ENCODE measurements at places on chromosomes 4 and X. TPM values are rescaled to one million over a fixed set of nuclear protein-coding genes. Genes with fewer than 3 reads are reported as not detected.

Gene NIPAL1
- 13.1 TPM for total RNA-seq

Gene DDX53
- total RNA-seq: not detected

Gene CCDC158
- total RNA-seq: 0.09 TPM

Gene ZNF185
- total RNA-seq: 11.3 TPM

Gene ARAP2
- 6.3 TPM for total RNA-seq

Gene POLR2B
- 108 TPM for total RNA-seq

Gene KIAA1210
- not detected for total RNA-seq

Gene LRCH2
- total RNA-seq: 6.6 TPM

- no peaks in the 10 kb centered on the region for H3K27me3 ChIP-seq
- no peak for DNase-seq
- no peaks in the 10 kb centered on the region for H3K36me3 ChIP-seq
- H3K4me1 ChIP-seq: no peaks in the 10 kb centered on the region
- no peak overlapping the region for H3K27ac ChIP-seq
- no peak overlapping the region for H3K4me3 ChIP-seq
Observed at GRCh38 chr4:8560265-8561047, 19.7 kb upstream of the GPR78 start.

- no peaks in the 10 kb centered on the region for H3K4me1 ChIP-seq
- no peak overlapping the region for H3K27ac ChIP-seq
- no peaks in the 10 kb centered on the region for H3K36me3 ChIP-seq
- no peaks in the 10 kb centered on the region for H3K27me3 ChIP-seq
- DNase-seq: no peak
Observed at GRCh38 chr4:40000711-40001110, 23.0 kb upstream of the PDS5A start.

GRCh38 chrX:12447448-12448064, 309.3 kb downstream of the FRMPD4 start:
- peaks cover 3% of the 10 kb centered on the region for H3K36me3 ChIP-seq
- H3K4me1 ChIP-seq: no peaks in the 10 kb centered on the region
- no peaks in the 10 kb centered on the region for H3K27me3 ChIP-seq
- H3K4me3 ChIP-seq: no peak overlapping the region
- no peak for DNase-seq
- H3K27ac ChIP-seq: no peak overlapping the region

GRCh38 chrX:132071254-132071653, 48.2 kb downstream of the STK26 start:
- no peak for DNase-seq
- H3K27me3 ChIP-seq: no peaks in the 10 kb centered on the region
- H3K4me3 ChIP-seq: no peak overlapping the region

DNA sequence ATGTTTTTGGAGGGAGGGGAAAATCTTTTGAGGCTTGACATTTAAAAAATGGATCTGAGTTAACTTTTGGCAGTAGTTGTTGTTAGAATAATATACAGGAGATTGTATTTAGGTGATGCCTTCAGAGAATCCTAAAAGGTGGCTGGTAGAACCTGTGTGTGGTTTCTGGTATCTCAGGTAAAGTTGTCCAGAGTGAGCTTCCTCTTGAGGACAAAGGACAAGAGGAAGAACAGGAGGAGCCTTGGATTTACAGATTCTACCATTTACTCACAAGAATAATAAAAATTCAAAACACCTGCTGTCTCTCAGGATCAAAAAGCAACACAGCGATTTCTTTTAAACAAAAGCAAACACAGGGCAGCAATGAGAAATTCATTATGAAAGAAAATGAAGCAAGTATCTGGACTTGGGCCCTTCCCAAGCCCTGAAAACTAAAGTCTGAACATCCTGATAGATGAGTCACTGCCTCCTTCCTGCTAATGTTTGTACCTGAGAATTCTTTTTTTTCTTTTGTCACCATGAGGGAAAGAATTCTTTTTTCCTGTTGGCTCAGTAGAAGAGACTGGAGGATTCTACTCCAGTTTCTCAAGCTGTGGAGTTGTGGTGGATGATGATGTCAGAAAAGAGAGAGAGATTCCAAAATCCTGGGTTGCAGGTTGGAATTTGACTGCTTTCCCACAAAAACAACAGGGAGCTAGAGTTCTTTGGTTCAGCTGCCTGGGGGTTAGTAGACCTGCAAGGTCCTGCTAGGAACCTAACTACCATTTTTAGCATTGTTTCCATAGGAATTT, 31.5 kb upstream of the RAPGEF2 start:
- H3K27me3 ChIP-seq: no peaks in the 10 kb centered on the region
- no peak overlapping the region for H3K4me3 ChIP-seq
- H3K27ac ChIP-seq: no peak overlapping the region
- no peaks in the 10 kb centered on the region for H3K4me1 ChIP-seq
- H3K36me3 ChIP-seq: no peaks in the 10 kb centered on the region

GRCh38 chr4:91840359-91840758, 463.4 kb upstream of the GRID2 start:
- no peaks in the 10 kb centered on the region for H3K4me1 ChIP-seq
- no peaks in the 10 kb centered on the region for H3K36me3 ChIP-seq
- DNase-seq: no peak
- no peaks in the 10 kb centered on the region for H3K27me3 ChIP-seq
- no peak overlapping the region for H3K27ac ChIP-seq

DNA sequence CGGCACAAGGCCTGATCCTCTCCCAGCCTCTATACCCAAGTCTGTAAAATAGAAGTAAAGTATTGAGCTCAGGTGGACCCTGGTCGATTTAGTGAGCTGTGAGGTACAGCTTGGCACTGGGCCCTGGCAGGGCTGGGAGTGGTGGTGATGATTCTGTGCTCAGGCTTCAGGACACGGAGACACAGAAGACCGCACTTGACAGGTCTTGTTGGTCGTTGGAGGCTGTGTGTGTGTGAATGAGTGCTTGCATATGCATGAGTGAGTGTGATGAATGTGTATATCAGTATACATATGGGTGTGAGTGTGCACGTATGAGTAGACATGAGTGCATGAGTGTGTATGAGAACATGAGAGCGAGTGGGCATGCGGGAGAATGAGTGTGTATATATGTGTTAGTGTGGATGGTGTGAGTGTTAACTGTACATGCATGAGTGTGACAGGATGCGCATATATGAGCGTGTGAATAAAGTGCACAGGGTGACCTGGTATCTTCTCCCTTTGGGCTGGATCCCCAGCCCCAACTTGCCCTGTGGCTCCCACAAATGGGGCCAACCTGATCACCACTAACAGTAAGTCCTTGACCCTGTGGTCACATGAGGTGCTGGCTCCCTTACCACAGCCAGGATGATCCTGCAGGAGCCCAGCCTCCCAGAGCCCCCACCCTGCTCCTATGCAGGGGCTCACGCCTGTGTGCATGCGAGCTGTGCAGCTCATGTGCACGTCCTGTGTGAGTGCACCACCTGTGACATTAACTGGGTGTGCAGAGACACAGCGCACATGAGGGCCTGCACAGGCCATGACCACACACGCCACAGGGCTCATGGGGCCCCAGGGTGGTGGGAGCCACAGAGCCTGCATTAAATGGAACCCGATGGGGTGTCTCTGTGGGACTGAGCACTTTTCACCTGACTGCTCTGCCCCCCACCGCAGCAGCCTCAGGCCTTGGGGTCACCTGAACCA, 20.8 kb downstream of the SH3BP2 start:
- H3K36me3 ChIP-seq: no peaks in the 10 kb centered on the region
- H3K4me3 ChIP-seq: no peak overlapping the region
- no peak overlapping the region for H3K27ac ChIP-seq
- H3K27me3 ChIP-seq: no peaks in the 10 kb centered on the region
- DNase-seq: no peak

DNA sequence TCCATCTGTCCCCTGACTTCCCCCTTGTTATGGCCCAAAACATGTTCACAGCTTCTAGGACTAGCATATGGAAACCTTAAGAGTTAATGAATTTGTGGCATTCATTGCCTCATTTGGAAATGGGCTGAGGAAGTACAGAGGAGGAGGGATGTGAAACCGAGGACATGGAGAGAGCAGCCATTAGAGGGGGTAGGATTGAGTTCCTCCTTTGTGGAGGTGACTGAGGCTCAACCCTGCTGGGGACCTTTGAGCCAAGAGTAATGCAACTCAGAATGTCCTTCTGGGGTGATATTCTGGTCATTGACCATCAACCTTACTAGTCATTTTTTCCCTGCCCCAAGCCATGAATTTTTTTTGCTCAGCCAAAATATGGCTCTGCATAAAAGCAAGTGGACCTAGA, 109.4 kb downstream of the ZNF518B start:
- H3K4me3 ChIP-seq: no peak overlapping the region
- H3K27ac ChIP-seq: no peak overlapping the region
- no peaks in the 10 kb centered on the region for H3K4me1 ChIP-seq

DNA sequence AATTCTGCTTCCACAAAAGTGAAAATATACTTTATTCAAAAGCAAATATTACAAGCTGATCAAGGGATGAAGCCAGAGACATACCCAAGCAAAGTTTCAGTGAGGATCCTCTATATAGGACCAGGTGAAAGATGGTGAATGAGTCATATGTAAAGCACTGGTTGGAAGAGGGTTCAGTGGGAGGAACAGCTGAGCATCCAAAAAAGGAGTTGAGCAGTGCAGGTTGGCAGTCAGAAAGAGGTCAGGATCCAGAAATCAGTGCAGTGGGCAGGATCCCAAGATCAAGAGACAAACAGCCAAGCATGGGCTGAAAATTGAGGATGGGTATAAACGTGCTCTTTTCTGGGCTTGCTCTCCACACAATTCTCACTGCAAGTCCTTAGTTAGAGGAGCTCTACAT, 30.3 kb downstream of the OTC start:
- H3K36me3 ChIP-seq: no peaks in the 10 kb centered on the region
- no peaks in the 10 kb centered on the region for H3K27me3 ChIP-seq
- no peaks in the 10 kb centered on the region for H3K4me1 ChIP-seq
- no peak overlapping the region for H3K4me3 ChIP-seq
- no peak overlapping the region for H3K27ac ChIP-seq
- no peak for DNase-seq

DNA sequence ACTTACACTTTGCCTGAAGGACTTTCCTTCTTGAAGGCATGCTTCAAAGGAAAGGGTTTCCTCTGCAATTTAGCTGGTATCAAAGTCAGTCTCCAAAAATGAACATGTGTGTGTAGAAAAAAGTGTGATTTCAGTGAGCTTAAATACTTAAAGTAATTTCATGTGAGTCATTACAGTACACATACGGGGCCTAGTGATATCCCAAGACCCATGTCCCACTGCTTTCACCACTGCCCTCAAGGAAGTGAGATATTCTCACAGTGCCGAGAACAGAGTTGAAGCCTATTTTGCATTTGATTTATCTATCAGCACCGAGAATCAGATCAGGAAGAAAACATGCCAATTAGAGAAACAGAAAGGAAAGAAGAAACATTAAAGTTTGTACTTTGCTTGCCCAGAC, 61.0 kb downstream of the CHST7 start:
- H3K27ac ChIP-seq: no peak overlapping the region
- no peaks in the 10 kb centered on the region for H3K27me3 ChIP-seq
- H3K36me3 ChIP-seq: peaks cover 23% of the 10 kb centered on the region
- no peak overlapping the region for H3K4me3 ChIP-seq

GRCh38 chr4:78057135-78057599, at the start of gene FRAS1:
Gene FRAS1 (plus strand): TSS chr4:78057323. CDS start chr4:78058010, 687 bp downstream.
- H3K27me3 ChIP-seq: no peaks in the 10 kb centered on the region
- H3K36me3 ChIP-seq: no peaks in the 10 kb centered on the region
- H3K27ac ChIP-seq: peak within 1 kb of the TSS; percentile 71
- H3K4me3 ChIP-seq: peak within 1 kb of the TSS; percentile 96

DNA sequence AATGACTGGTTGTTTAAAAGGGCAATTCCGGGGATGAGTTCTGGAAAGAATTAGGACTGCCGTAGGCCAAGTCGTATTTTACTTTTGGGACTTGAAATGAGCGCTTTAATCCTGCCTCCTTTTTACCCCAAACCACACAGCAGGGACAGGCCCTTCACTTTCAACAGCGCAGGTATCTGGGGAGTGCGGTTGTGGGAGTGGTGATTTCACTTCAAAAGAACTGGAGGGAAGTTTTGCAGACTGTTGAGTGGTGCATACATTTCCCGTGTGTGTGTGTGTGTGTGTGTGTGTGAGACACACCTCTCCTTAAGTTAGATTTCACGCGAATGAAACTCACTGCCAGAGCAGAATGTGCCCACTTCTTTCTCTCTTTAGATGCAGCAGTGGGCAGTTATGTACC, 2.8 kb downstream of the NHS start:
- H3K36me3 ChIP-seq: peaks cover 15% of the 10 kb centered on the region
- peaks cover 14% of the 10 kb centered on the region for H3K27me3 ChIP-seq
- H3K27ac ChIP-seq: no peak overlapping the region
- DNase-seq: no peak

GRCh38 chr4:142407596-142407995, 438.5 kb downstream of the INPP4B start:
- H3K27me3 ChIP-seq: no peaks in the 10 kb centered on the region
- peaks cover 5% of the 10 kb centered on the region for H3K4me1 ChIP-seq
- no peak overlapping the region for H3K4me3 ChIP-seq
- no peak overlapping the region for H3K27ac ChIP-seq

DNA sequence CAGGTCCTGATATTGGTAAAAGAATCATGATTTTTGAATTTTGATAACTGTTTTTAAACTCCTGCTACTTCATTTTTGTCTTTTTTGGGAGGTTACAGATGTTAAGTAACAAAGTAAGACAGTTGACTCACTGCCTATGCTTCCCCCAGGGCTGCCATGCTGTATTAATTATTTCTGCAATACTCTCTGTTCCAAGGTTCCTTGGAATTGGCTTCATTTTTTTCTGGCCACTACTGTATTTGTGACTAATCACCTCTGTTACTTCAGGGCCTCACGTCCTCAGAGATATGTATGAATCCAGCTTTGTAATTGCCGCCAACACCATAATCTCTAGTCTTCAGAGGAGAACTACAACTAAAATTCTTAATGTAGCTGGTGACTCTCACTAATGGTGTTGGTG, 1729.3 kb downstream of the C4orf33 start:
- H3K36me3 ChIP-seq: no peaks in the 10 kb centered on the region
- H3K4me3 ChIP-seq: no peak overlapping the region
- H3K4me1 ChIP-seq: no peaks in the 10 kb centered on the region
- no peaks in the 10 kb centered on the region for H3K27me3 ChIP-seq
- DNase-seq: no peak

DNA sequence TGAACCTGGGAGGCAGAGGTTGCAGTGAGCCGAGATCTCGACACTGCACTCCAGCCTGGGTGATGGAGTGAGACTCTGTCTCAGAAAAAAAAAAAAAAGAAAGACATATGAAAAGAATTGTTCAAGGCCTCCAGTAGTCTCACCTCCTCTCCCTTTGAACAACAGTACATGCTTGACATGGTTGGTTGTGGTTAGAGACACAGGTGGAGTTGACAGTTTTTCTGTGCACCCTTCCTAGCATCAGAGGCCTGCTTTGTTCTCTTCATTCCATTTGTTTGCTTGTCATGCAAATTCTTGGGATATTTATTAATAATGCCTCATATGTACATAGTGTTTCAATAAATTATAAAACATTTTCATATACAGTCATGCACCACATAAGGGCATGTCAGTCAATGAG, 18.3 kb upstream of the PDCL2 start:
- H3K4me3 ChIP-seq: no peak overlapping the region
- no peak for DNase-seq
- H3K36me3 ChIP-seq: no peaks in the 10 kb centered on the region
- H3K27ac ChIP-seq: no peak overlapping the region

GRCh38 chrX:43328358-43328946, 327.6 kb upstream of the MAOA start:
- peaks cover 88% of the 10 kb centered on the region for H3K36me3 ChIP-seq
- no peaks in the 10 kb centered on the region for H3K4me1 ChIP-seq
- no peak for DNase-seq
- no peak overlapping the region for H3K4me3 ChIP-seq
- H3K27ac ChIP-seq: no peak overlapping the region

Data from H9 (cell line).